Activated CD4-positive, alpha-beta T cell treated with anti-CD3 and anti-CD28 coated beads, Interleukin-2, amount 50 U/mL, for 4 hours (primary cell): ENCODE measurements at places on chromosomes 7 and 10.

DNA sequence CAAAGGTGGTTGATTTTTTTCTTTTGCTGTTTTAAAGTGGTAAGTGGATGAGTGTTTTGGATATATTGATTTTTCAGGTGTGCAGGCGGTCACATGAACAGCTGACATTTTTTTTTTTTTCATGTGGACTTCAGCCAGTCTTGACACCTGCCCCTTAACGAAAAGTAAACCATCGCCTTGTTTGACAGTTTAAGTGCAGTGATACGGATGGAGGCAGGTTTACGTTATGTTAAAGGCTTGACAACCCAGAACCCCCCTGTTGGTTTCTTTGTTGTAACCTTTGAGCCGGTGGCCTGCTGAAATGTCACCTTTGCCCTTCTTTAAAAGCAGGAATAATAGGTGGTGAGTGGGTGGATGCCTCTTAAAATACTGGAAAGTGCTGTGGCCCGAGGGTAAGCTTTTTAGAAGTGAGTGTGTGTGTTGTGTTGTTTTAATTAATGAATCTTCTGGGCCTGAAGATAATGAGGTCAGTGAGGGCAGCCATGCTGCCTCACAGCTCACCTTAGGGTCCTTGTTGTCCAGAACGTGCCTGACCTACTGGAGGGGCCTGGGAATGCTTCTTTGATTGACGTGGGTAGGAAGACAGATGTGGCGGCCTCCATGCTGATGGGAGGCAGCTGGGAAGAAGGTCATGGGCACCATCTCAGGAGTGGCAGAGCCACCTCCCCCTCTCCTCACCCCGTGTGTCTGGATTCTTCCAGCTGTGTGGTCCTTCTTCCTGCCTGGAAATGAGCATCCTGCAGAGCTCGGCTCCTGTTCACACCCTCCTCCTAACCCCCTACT lies 69.8 kb downstream of the TCF7L2 start:
- no peak for DNase-seq

GRCh38 chr10:14389981-14390590 lies 59.4 kb upstream of the FRMD4A start:
- DNase-seq = no peak

GRCh38 chr10:47181052-47181849 lies 118.7 kb upstream of the GDF10 start:
- no peak for DNase-seq

GRCh38 chr7:133618970-133619369 lies 366.1 kb downstream of the EXOC4 start:
- DNase-seq = no peak

DNA sequence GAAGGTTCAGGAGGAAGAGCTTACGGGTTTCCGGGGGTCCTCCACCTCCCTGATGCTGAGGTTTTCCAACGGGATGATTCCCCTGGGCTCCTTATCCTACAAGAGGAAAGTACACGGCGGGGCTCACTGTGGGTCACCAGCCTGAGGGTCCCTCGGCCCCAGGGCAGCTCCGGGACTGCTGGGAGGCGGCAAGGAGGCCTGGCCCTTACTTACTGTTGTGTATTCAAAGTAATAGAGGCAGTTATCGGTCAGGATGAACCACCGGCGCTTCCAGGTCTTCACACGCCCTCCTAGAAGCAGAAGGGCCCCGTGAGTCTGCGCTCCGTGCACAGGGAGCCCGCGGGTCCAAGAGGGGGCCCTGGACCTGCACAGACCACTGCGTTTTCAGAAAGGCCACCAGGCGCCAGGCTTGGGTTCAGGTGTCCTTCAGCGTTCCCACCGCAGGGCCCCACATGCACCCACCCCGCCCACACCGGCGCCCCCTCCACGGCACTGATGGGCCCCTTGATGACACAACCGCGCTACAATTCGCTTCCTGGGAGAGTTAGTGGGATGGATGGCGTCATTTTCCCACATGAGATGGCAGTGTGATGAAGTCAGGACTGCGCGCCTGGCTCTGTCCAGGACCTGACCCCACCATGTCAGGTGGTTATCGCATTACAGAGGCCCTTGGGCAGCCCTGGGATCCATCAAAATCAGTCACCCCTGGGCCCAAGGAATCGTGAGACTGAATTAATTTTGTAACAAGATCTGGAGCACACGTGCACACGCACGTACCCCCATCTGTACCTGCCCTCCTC lies 106.7 kb downstream of the CYTH3 start:
- DNase-seq = no peak

DNA sequence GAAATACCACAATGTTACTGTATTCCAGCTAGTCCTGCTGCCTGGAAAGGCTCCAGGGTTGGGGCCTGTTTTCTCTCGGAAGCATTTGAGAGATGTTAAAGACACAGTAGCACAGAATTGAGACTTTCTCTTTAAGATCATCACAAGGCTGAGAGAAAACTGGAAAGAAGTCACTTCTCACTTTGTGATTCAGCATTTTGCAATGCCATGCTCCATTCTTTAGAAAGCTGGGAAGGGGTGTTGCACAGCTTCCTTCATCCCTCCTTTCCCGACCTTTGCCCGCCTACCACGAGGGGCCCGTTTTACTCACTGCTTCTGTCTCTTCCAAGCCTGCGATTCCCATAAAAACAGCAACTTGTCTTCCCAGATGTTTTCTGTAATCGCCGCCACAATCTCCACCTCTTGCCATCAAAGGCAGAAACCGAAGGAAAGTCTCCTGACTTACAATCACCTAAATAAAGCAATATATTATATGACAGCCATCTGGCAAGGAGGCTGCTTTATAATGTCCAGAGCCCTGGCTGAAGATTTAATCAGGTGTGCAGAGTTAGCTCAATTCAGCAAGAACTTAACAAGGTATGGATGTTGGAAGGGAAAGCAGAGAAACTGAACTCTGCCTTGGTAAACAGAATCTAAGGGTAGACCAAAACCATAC lies 18.9 kb downstream of the NOD1 start:
- no peak for DNase-seq

DNA sequence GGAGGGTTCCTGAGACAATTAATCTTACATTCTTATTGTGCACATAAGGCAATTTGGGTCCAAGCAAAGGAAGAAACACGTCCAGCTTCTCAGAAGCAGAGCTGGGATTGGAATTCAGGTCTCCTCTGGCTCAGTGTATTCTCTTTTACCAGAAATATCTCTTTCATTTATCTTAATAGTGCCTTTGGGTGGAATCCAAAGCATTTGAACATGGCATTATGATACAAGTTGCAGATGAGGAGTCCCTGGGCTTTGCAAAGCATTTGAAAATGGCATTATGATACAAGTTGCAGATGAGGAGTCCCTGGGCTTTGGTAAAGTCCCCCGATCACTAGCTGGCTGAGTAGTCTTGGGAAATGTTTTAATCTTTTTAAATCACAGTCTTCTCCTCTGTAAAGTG lies 30.0 kb upstream of the PTN start:
- no peak for DNase-seq

DNA sequence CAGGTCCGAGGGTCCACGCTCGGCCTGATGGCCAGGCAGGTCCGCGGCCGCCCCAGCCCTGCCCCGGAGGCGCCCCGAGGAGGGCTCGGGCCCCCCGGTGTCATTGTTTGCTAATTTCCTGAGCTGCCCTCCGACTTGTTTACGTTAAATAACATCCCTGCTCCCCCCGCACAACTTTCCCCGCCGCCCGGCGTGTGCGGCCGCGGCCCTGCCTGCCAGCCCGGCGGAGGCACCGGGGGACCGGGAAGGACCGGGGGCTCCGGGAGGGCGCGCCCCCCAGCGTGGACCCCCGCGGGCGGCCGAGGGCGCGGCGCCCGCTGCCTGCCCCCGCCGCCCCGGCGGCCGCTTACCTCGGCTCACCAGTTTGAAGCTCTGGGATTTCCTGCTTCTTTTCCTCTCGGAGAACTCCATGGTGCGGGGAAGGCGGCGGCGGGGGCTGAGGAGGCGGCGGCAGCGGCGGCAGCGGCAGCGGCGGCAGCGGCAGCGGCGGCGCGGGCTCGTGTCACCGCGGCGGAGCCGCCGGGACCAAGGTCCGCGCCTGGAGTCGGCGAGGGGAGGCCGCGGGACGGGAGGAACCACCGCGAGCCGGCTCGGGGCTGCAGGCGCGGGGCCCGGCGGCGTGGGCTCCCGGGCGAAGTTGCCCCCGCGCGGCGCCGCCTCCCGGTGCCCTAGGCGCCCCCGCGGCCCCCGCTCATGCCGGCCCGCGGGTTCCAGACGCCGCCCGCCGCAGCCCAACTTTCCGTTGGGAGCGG lies 515 bp downstream of the BEND7 start:
- DNase-seq = no peak

DNA sequence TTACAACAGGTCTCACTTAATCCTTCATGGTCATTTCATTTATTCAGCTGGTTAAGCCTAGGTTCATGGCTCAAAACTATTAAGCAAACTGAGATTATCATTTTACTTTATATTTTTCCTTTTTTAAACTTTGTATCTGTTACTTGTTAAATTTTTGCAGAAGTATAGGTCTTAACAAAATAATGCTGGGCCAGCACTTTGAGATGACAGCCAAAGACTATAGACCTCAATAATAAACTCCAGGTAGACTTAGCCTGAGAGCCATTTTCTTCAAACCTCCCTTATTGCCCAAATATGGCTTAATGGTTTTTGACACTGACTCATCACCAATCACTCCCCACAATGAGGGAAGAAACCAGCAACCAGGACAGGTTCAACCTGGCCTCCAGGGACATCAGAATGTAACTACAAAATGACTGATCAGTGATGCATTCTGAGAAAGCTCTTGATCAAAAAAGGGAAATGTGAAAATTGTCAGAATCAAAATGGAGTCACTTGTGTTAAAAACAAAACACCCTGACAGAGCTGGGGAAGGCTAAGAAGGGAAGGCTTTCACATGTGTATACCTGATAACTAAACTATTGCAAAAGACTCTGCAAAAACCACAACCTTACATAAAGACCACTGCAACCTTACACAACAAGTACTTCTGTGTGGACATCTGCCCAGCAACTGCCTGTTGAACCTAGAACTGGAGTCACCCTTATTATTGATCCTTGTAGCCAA lies 2.1 kb upstream of the CCDC126 start:
- no peak for DNase-seq

- no peak for DNase-seq
Measured at GRCh38 chr7:137953043-137953664, 48.7 kb downstream of the CREB3L2 start.

DNA sequence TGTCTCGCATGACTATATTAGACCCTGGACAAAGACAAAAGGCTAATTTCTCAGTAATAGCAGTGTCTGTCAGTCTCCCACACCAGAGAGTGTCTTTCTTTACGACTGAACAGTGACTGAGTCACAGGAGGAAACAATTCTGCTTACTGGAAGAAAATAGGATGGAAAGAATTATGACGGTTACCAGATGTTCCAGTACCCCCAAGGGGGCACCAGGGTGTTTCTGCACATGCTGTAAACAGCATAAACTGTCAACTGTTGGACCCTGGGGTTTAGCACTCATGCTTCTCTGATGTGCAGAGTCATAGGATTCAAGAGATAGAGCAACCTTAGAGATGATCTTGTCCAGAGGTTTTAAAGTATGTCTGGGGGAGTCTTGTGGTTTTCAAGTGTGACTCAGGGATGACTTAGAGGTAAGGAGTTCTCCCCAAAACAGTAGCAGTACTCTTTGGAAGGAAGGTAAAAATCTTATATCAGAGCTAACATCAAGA lies 291.7 kb downstream of the THSD7A start:
- no peak for DNase-seq

DNA sequence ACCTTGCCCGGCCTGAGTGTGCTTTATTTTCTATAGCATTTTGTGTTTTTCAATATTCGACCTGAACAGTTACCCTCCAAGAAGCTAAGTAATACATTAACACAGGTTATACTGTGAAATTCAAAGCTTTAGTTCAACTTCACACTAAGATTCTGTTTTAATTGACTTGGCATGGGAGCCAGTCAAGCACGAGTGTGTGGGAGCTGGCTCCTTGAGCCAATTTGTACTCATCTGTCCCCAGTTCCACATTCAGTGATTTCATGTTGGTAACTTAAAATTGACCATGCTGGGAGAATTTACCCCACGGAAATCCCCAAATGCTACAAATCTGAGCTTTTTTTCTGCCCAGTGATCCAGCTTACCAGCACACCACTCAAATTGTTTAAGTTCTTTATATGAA lies 20.3 kb downstream of the TSPAN12 start:
- no peak for DNase-seq
